T-cell (primary cell): ENCODE measurements at places on chromosomes 16 and 17.

DNA sequence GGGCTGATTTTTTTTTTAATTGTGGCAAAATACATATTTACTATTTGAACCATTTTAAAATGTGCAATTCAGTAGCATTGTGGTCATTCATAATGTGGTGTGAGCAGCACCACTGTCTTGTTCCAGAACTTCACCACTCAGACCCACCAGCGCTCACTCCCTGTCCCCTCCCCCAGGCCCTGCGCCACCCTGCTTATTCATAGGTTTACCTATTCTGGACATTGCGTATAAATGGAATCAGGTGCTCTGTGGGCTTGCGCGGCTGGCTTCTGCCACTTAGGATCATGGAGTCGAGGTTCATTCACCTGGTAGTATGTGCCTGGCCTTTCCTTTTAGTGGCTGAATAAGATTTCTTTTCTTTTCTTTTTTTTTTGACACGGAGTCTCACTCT lies 59.4 kb downstream of the NT5M start:
- no peak overlapping the region for H3K4me3 ChIP-seq
- no peaks in the 10 kb centered on the region for H3K36me3 ChIP-seq
- DNase-seq = no peak

DNA sequence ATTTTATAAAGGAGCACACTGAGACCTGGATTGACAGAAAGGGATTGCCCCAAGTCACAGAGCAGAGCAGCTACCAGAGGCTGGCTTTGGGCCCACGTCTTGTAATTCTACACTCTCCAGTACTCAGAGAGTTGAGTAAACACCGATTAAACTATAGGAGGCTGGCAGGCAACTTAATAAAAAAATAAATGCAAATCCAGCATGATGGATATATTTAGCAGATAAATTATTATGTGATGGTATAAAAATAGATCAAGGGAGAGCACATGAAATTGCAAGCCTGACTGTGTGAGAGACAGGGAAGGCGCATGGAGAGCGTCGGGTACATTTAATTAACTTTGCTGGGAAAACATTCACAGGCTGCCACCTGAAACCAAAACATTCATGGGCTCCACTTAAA lies 87.7 kb upstream of the CCL2 start:
- no peak overlapping the region for H3K4me3 ChIP-seq
- no peak for DNase-seq
- no peaks in the 10 kb centered on the region for H3K27me3 ChIP-seq
- H3K27ac ChIP-seq = no peak overlapping the region

- H3K4me3 ChIP-seq = no peak overlapping the region
- H3K27ac ChIP-seq = no peak overlapping the region
- no peak for DNase-seq
- H3K4me1 ChIP-seq = no peaks in the 10 kb centered on the region
Observed at GRCh38 chr16:7055443-7055842, 277.2 kb upstream of the RBFOX1 start.

DNA sequence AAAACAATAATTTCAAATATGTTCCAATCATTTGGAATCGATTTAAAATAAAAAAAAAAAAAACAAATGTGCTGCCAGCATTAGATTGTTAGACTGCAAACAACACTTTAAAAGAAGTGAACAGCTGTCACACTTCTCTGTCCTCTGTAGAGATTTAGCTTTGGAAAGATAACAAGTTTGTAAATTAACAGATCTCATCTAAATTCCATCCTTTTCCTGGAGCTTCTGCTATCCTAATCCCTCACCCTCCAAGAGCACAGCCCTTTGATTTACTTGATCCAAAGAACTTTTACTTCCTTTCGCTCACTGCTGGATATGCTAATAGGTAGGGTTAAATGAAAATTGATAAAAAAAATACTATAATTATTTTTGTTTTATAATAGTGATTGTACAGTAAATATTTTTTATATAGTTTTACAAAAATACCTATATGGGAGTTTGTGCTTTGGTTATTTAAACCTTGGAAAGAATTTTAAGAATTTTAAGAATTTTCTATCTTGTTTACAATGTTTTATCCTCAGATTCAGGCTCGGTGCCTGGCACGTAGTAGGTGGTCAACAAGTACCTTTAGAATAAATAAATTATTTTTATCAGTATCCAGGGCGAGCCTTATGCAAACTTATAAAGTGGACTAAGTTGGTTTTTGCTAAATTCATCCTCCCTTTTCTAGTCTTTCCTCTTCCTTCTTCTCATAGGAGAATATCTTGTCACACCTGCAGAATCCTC lies 21.6 kb downstream of the MAP2K6 start:
- H3K27ac ChIP-seq = no peak overlapping the region
- no peaks in the 10 kb centered on the region for H3K4me1 ChIP-seq
- H3K4me3 ChIP-seq = no peak overlapping the region
- H3K27me3 ChIP-seq = no peaks in the 10 kb centered on the region
- peaks cover 2% of the 10 kb centered on the region for H3K36me3 ChIP-seq

DNA sequence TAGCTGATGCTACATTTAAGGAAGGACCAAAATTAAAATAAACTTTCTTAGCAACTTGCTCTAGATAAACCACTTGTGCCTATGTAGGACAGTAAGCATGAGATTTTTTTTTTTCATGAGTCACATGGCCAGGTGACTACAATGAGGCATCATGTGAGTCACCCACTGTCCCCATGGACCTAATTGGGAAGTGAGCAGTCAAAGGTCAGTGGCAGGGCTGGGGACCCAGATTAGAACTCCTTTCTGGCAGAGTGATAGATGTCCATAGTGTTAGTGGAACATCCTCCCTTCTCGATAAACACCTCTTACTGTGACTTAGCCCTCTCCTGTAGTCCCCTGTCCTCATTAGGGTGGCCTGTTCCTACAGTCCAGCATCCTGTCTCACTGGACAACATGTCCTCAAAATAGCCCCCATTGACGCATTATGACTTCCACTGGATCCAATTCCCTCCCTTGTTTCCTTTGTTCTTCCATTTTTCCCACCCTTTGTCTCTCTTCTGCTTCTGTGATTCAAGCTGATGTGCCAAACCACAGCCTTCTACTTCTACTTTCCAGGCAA lies 12.4 kb downstream of the ITGB3 start:
- H3K4me1 ChIP-seq = no peaks in the 10 kb centered on the region
- no peak overlapping the region for H3K27ac ChIP-seq
- H3K4me3 ChIP-seq = no peak overlapping the region
- peaks cover 10% of the 10 kb centered on the region for H3K27me3 ChIP-seq

DNA sequence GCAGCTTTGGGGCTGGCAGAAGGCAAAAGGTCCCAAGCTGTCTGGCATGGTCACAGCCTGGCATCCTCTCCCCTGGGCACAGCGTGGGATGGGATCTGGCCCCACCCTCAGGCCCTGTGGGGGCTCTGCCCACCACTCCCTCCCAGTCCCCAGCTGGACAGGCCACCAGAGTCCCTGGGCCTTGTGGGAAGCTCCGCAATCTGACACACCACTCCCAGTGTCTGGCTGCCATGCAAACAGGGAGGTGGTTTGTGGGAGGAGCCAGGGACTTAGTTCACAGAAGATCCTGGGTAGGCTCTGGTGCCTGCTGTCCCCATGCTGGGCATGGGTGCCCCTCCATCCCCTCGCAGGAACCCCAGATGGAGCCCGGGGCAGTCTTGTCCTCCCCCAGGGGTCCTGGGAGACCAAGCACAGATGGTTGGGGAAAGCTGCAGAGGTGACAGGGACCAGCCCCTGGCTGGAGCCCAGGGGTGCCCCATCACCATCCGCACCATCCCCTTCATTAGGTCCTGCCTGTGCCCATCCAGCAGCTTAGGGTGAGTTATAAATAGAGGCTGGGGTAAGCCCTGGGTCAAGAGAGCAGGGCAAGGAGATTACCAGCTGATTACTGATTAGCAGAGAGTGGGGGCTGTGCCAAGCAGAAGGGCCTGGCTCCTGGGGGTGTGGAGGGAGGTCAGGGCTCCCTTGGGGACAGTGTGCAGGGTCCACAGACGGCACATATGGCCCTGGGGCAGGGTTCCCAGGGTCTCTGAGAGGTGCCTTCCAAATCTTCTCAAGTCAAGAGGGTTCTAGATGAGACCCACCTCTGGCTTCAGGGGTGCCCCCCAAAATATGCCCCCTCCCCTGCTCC lies 6.2 kb downstream of the FSCN2 start:
- H3K4me3 ChIP-seq = no peak overlapping the region
- H3K36me3 ChIP-seq = no peaks in the 10 kb centered on the region
- peaks cover 8% of the 10 kb centered on the region for H3K27me3 ChIP-seq
- no peak for DNase-seq
